ENCODE measurements at places on chromosomes 1 and 21.

DNA sequence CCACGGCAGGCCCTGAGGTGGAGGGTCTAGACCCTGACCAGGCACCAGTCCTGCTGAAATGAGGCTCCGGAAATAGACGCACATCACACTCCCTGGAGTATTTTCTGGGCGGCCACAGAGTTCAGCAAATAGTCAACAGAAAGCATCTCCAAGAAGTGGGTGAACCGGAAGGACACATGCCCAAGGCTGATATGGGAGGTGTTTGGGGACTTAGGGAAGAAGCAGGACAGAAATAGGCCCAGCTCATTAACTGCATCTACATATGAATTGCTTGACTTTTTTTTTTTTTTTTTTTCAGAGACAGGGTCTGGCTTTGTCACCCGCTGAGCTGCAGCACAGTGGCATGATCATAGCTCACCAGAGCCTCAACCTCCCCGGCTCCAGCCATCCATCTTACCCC lies 36.5 kb upstream of the GPR157 start:
- no peak for DNase-seq

GRCh38 chr21:33286600-33287456 lies 20.7 kb downstream of the IL10RB start:
- no peak for DNase-seq

- DNase-seq, result no peak
These were observed 55.8 kb downstream of the SUSD4 start for GRCh38 chr1:223308136-223308535.

GRCh38 chr1:114320586-114320985 lies 166.9 kb upstream of the SYT6 start:
- DNase-seq, result no peak

DNA sequence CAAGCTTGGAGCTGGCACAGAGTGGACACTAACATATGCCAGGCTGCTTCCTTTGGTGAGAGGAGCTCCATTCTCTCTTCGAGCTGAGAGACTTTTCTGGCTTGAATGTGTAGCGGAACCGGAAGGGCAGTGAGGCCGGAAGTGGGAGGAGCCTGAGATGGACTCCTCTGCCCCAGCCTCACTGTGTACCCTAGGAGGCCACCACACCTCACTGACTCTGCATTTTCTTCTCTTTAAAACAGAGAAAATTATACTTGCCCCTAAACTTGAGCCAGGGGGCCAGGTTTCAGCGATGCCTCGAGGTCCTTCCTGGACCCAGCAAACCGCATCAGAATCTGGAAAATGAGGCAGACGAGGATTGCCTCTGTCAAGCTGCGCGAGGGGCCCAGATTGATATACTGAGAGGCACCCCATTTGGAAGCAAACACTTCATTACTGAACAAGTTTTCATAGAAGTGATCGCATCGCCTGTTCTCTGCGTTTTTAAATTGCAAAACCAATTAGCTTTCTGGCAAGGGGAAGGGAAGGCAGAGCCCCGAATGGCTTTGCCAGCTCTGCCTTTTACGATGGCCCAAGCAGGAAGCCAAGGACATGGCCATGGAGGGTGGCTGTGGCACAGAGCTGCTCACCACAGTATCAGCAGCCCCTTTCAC lies 708.1 kb downstream of the PTPRU start:
- no peak for DNase-seq

DNA sequence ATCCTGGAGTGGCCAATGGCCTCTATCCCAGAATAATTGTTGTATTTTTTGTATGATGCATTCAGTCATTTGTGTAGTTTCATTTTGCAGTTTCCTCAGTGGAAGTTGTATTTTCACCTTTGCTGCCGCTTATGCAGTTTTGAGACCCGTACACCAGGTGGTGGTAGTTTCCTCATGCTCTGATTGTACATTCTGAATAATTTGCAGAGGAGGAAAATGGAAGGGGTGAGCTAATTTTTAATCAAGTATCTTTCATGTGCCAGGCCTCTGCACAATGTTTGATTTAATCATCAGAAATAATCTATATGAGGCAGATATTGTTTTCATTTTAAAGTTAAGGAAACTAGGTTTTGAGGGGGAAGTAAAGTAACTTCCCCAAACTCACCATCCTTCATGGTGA lies 29.5 kb downstream of the HLX start:
- no peak for DNase-seq

GRCh38 chr1:179017383-179018326 lies 8.0 kb upstream of the FAM20B start:
- DNase-seq, result no peak

DNA sequence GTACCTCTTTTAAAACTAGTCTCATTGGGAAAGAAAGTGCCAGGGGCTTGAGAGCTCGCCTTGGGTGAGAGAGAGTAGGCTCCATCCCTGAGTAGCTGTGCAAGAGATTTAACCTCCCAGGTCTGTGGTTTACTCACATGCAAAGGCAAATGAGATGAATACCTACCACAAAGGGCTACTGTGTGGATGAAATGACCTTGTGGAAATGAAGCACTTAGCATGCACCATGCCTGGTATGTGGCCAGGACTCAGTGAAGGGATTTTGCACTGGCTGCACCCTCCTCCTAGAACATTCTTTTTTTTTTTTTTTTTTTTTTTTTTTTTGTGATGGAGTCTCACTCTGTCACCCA lies 120.3 kb downstream of the PROX1 start:
- no peak for DNase-seq

DNA sequence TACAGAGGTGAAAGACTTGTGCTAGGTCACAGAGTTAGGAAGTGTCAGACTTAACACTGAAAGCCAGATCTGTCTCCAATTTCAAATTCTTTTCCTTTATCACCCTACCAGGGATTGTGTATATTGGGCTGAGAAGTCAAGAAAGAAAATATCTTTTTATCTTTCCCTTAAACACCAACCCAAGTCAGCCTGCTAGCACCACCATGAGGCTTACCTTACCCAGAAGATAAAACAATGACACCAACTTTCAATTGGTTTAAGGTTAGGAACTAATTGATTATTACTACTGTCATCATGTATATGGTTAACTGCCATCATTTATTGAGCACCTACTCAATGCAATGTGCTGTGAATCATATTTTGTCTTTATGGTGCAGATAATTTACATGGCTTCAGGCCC lies 178.9 kb upstream of the FOXD3 start:
- no peak for DNase-seq

DNA sequence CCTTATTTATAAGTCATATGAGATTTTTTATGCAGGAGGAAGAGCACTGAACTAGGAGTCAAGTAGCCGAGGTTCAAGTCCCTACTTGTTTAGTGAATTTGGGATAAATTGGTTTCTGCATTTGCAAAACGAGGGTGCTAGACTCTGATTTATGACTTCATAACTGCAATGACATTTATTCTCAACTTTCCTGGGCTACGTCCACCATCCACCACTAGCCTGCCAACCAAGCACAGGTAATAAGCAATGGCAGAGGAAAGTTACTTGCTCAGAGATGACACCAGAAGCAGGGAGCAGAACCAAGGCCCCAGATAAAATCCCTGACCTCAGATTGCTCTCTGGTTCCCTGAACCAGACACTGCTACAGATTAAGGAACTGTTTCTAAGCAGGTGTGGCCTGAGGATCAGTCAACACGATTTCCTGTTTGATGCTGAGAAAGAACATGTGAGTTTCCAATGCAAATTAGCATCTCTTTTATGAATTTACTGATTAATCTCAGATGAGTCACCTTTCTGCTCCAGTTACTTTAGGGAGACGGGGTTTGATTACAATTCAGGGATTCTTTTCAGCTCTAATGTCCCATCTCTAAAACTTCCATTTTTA lies 52.7 kb downstream of the PLPP3 start:
- no peak for DNase-seq

DNA sequence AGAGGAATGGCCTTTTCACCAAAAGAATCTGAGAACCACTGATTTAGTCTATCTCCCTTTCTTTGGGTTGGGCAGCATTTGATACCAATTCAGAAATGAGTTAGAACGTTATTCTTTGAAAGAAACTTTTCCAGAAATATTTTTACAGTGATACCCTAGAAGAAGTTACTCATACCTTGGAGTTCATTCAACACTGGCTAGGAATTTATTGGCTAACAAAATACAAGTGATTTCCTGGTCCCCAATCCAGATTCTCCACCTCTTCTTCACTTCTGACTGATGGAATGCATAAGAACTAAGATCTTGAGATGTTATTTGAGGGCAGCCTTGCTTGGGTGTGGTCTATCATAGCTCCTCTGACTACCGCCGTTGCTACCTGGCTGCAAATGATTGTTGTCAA lies 9.4 kb downstream of the C1orf162 start:
- DNase-seq, result no peak

- DNase-seq, result no peak
These were observed 108.3 kb upstream of the CD34 start for GRCh38 chr1:208019257-208019656.

DNA sequence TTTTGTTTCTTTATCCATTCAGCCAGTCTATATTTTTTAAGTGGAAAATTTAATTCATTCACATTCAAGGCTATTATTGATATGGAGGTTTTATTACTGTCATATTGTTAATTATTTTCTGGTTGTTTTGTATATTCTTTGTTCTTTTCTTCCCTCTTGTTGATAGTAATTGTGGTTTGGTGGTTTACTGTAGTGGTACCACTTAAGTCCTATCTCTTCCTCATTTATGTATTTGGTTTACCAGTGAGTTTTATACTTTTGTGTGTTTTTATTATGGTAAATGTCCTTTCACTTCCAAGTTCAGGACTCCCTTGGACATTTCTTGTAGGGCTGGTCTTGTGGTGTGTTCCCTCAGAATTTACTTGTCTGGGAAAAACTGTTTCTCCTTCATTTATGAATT lies 28.1 kb upstream of the PM20D1 start:
- no peak for DNase-seq

DNA sequence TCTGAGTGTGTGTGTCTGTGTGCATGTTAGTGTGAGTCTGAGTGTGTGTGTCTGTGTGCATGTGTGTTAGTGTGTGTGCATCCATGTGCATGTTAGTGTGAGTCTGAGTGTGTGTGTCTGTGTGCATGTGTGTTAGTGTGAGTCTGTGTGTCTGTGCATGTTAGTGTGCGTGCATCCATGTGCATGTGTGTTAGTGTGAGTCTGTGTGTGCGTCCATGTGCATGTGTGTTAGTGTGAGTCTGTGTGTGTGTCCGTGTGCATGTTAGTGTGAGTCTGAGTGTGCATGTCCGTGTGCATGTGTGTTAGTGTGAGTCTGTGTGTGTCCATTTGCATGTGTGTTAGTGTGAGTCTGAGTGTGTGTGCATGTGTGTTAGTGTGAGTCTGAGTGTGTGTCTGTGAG lies 76.6 kb upstream of the ACTRT2 start:
- no peak for DNase-seq
